ENCODE measurements at places on chromosomes 6 and 20. TPM values are rescaled to one million over a fixed set of nuclear protein-coding genes. Genes with fewer than 3 reads are reported as not detected.
A peak's percentile ranks its signal among the peaks of the same experiment; 100 is the strongest.

PRL gene
- total RNA-seq = not detected

CRISP2 gene
- total RNA-seq = not detected

MOCS3 gene
- total RNA-seq = 4.3 TPM

TRIM15 gene
- 0.12 TPM for total RNA-seq

ELOVL4 gene
- total RNA-seq = 0.15 TPM

VSX1 gene
- not detected for total RNA-seq

ACSS1 gene
- 11.4 TPM for total RNA-seq

RPS21 gene
- total RNA-seq = 1,167 TPM

MAS1 gene
- not detected for total RNA-seq

HUS1B gene
- total RNA-seq = not detected

DNA sequence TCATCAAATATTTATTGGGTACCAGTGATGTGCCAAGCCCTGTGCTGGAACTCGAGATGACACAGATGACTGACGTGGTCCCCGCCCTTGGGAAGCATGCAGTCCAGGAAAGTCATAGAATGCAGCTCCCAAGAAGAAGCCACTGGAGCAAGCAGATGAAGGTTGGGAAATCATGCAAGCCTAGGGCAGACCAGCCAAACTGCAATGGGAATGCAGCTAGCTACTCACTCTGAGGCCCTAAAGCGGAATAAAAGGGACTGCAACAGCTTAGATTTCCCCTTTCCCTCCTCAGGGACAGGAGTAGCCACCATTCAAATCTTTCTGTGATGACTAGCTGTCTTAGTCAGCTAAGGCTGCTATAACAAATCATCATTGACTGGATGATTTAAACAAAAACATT is 152.2 kb downstream of the MAFB start:
- no peak for DNase-seq

DNA sequence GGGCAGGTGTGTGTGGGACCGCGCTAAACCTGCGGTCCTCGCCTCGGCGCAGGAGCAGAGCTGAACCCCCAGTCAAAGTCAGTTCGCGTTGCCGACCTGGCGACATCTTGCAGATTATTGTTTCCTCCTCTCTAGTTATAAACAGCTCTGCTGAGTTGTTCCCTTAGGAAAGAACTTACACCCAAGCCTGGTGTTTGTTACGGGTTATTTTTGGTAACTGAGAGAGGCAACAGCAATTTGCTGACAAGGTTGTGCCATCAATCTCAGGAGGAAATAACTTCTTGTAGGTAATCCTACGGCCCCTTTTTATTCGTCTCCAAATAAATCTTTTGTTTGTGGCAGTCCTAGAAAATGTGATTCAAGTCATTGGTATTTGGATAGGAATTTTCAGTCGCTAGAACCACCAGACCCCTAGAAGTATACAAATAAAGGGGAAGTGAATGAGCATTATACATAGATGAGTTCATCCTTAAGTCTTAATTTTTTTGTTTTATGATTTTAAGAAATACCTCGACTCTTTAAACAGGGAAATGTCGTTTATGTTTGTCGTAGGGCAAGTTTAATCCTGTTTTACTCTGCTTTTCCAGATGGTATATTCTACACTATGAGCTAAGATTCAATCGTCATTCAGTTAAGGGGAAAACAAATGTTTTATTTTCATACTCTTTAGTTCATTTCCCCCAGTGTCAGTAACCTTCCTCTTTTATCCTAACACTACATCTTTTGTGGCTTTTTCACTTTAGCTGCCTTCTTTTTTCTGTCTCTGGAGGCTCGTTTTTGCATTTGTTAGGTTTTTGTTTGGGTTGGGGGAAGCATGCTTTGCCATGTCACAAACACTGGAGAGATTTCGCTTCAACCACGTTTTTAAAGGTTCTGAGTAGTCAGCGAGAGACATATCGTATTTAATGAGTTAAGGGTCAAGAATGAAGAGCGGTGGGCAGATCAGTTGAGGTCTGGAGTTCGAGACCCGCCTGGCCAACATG is 1.2 kb downstream of the PM20D2 start:
- peak; percentile 50 for DNase-seq

DNA sequence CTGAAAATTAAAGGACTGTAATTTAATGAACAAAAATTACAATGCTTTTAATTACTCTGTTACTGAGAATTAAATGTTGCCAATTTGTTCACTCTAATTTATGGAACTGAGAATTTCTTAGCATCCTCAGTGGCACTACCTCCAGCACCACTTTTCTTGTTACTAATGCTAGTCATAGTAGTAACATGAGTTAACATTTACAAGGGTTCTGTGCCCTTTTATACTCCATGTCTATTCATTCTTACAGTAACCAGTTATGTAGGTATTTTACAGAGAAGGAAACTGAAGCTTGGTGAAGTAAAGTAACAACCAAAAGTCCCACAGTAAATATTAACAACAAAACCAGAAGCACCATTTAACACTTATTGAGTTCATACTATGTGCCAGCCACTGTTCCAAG is 34.3 kb downstream of the RARS2 start:
- no peak for DNase-seq

DNA sequence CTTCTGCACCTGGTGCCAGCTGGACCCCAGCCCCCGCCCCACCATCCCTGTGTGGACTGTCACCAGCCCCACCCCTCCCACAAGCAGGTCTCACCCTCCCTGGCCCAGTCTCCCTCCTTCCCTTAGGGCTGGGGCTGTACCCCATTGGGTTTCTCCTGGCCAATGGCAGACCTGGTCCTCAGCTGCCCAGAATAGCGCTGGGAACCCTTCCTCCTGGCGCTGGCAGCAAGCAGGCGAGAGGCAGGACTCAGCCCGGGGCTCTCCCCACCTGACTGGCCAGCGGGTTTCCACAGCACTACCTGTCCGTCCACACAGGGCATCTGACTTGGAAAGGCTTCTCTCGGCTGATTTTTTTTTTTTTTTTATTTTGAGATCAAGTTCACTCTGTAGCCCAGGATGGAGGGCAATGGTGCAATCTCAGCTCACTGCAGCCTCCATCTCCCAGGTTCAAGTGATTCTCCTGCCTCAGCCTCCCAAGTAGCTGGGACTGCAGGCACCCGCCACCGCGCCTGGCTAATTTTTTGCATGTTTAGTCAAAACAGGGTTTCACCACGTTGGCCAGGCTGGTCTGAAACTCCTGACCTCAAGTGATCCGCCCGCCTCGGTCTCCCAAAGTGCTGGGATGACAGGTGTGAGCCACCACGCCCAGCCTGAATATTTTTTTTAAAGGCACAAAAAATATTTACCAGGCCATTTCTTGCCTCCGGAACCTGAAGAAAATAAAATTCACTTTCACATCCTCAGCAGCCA is 21.6 kb upstream of the CHRNA4 start:
- no peak for DNase-seq

GRCh38 chr20:61119794-61120410 is 132.2 kb upstream of the CDH4 start:
- DNase-seq = no peak

- no peak for DNase-seq
These were observed 204.4 kb upstream of the ID4 start for GRCh38 chr6:19632786-19633185.

- no peak for DNase-seq
These were observed 258.8 kb downstream of the TMEM242 start for GRCh38 chr6:157064502-157064901.

DNA sequence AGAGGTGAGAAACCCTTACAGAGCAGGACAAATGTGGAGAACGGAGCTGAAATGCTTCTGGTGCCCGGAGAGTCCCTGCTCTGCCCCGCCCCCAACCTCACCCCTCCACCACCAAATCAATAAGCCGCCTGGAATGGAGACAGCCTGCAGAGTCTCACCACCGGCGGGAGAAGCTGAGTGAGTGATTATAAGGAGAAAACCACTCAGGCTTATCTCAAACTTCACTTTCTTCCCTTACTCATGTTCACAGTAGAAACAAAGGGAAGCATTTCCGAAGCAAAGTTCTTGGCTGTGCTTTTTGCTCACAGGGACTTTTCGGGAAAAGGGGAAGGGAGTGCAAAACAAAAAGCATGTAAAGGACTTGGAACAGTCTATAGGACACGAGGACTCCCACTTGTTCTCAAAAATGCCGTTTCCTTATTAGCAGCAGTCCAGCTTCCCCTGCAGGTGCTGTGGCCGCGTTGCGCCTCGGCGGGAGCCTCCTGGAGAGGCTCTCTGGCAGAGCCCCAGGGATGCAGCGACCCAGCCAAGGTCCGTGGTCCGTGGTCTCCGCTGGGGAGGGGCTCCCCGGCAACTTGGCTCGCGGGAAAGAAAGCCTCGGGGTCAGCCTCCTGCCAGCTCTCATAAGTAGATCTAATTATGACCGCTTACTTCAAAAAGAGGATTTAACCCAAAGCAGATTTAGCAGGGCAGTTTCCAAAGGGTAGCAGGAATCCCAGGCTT is 64.8 kb upstream of the TMEM30A start:
- no peak for DNase-seq

DNA sequence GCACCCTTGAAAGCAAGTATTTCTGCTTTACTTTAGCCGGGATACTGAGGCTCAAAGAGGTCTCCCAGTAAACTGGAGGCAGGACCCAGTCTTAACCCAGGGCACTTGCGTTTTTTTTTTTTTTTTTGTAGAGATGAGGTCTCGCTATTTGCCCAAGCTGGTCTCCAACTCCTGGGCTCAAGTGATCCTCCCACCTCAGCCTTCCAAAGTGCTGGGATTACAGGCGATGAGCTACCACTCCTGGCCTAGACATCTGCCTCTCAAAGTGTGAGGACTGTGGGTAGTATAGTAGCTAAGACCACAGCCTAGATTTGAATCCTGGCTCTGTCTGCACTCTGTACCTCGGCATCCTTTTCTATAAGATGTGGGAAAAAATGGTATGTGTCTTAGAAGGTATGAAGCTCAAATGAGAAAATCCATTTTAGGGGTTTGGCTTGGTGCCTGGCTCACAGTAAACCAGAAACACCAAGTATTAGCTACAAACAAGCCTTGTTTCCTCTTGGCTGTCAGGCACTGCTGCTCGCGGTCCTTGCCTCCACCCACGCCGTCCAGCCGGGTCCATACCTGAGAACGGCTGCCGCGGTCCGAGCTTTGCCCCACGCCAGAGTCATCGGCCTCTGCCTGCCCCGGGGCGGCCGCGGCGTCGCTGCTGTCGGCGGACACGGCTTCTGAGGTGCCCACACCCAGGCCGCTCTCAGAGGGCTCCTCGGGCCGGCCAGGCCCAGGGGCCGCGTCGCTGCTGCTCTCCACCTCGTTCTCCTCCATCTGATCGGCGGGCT is 1.2 kb downstream of the ZNF335 start:
- no peak for DNase-seq

GRCh38 chr20:10172998-10173655 is 45.5 kb upstream of the SNAP25 start:
- no peak for DNase-seq

GRCh38 chr20:2246069-2246491 is 49.7 kb upstream of the TGM3 start:
- DNase-seq = no peak

DNA sequence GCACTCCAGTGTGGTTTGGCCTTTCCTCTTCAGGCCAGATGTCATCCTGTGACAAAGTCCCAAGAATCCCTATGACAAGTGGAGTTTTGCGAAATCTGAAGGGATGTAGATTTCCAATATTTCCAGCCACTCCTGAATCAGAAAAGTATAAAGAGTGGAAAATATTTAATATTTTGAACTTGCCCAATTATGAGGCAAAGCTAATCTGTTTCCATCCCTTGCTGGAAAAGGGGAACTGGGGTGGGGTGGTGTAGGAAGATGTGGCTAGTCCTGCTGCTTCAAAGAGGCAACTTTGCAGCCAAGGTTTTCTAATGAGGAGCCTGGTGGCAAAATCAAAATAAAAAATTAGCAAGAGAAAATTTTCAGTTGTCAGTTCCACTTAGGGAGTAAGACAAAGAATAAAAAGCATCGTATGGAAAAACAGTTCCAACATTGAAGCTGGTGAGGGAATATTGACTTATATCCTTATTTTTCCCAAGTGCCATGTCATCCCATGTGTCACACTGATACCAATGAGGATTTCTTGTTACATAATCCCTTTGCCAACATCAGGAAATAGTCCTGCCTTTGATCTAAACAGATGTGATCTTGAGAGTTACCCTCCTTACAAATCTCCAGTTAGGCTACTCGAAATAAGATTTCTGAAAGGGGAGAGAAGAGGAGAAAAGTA is 480.0 kb upstream of the JARID2 start:
- no peak for DNase-seq

GRCh38 chr6:90790058-90790457 is 203.2 kb upstream of the MAP3K7 start:
- DNase-seq = no peak

GRCh38 chr6:117545161-117545595 is 57.1 kb downstream of the GOPC start:
- DNase-seq = peak; percentile 25

DNA sequence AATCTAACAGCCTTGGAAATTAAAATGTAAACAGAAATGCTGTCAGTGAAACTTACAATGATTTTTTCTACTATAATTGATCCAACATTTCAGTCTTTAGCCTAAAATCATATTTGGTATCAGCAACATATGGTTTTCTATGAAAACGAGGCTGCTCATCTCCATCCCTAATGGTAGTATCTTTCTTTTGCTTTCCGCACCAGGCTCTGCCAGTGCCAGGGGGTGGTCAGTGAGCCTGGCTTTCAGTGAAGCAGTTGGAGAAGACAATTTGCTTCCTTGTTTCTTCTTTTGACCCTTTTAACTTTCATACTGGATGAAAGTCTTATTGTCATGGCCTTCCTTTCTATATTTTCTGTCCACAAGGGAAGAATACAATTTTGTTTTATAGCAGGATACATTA is 258.4 kb downstream of the ARID1B start:
- no peak for DNase-seq

GRCh38 chr6:9083108-9083507 is 647.8 kb upstream of the SLC35B3 start:
- no peak for DNase-seq

GRCh38 chr6:16092140-16092539 is 36.7 kb upstream of the MYLIP start:
- no peak for DNase-seq

DNA sequence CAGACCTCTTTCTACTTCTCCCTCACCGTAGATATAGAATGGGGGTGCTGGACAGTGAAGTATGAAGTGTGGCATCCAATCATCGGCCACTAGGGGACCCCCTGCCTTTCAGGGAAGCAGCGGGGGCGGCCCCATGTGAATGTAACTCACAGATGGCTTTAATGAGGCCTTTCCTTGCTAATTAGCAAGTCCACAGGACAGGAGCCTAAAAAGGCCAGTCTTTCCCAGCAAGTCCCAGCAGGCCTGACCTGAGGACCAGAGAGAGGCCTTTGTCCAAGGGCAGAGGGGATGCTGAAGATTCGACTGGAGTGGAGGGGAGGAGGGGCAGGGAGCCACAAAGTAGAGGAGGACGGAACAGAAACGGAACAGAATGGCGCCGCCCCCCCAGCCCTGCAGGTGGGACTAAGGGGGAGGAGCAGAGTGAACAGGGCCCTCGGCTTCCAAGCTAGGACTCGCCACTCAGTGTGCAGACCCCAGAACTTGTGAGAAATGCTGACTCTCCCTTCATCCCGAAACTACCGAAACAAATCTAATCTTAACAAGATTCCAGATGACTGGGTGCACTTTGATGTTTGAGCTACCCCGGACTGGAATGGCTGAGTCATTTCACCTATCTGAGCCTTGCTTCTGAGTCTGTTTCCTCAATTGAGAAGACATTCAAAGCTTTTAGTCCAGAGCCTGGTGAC is 5.8 kb downstream of the C6orf132 start:
- DNase-seq = no peak
